Lung microvascular endothelial cell (primary cell): ENCODE measurements at places on chromosomes 13 and 19.

DNA sequence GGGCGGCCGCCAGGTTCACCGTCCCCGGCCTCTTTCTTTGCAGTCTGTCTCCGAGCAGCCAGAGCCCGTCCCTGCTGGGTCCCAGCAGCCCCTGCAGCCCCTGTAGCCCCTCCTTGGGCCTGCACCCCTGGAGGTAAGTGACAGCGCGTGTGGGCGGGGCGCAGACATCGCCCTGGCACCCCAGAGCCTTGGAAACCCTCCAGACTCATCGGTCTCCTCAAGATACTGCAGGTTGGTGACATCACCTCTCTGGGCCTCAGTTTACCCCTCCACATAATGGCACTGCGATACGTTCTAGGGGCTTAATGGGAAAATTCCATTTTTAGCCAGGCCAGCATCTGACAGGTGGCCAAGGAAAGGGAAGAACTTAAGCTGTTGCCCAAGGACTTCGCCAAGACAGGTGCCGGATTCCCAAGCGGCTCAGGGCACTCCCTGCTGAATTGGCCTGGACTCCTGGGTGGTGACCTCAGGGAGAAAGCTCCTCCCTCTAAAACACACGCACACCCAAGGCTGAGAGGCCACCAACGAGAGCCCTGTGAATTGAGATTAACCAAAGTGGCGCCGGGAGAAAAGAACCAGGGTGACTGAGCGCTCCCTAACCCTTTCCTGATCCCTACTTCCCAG, 13.1 kb downstream of the MAST3 start:
- no peak for DNase-seq

GRCh38 chr13:51768378-51768921, 35.5 kb downstream of the DHRS12 start:
- no peak for DNase-seq

DNA sequence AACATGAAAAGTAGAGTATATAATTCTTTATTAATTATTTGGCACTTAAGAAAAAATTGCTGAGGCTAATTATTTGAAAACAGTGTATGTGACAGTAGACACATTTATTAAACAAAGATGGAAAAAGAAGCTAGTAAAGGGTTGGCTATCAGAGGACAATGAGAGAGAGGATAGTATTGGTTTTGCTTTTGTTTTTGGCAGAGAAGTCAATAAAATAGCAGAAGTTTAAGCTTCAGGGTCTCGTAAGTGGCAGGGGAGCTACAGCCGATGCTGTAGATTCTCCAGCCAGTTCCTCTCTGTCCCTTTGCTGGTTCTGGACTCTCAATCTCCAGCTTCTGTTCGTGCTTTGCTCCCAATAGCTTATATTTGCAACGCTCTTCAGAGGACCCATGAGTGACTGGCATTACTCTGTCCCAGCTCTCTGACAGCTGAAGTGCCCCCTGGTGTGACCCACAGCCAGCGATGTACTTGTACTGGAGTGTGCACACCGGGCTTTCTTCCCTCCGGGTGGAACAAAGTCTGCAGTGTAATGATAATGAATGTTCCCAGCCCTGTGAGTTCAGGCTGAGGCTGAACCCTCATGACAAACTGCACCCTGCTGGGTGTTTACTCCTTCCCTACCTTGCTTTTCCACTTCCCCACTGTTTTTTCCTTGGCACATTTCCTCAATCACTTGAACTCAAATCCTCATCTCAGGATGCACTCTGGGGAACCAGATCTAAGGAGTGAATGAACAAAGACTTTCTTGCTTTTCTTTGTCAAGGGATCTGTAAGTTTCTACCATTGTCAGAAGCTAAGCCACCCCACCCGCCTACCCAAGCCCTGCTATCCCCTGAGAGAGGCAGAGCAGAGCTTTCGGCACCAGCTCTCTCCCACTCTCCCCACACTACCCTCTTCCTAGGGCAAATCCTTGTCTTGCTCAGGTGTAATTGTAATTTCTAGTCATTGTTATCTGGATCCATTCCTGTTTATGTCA, 254.8 kb downstream of the LHFPL6 start:
- no peak for DNase-seq

GRCh38 chr13:100274942-100275506, 186.1 kb downstream of the PCCA start:
- DNase-seq: no peak

DNA sequence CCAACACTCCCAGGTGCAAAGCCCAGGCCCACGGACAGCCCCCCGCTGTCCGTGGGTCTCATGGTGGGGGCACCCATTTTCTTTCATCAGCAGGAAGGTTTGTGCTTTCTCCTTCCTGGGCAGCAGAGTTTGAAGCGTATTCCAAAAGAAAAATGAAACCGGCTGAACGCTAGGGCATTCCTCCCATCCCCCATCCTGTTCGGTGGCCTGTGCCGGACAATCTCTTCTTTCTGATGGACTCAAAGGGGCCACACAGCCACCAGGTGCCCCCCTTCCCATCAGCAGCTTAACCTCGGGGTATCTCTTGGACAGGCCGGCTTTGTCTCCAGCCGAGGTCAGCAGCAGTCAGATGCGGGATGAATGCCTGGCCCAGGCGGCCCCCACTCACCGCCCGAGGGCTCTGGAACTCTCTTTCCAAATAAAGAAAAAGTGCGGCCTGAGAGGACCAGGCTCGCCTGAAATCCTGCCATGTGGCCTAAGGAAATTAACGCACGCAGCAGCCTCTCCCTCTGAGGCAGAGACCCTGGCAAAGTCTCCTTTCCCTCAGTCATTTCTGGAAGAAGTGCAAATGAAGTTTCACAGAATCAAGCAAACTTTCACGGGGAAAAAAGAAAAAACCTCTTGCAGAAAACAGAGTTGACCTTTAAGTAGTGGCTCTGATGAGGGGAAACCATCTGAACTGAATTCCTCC, 67.8 kb downstream of the RASA3 start:
- peak; percentile 51 for DNase-seq

- no peak for DNase-seq
Measured at GRCh38 chr13:108597943-108598342, 31.5 kb upstream of the MYO16 start.
